ENCODE measurements at places on chromosomes 16 and 17.

GRCh38 chr17:48478224-48479013, 48.4 kb upstream of the SKAP1 start:
- H3K36me3 ChIP-seq: no peaks in the 10 kb centered on the region
- H3K4me1 ChIP-seq: no peaks in the 10 kb centered on the region
- no peak for DNase-seq
- peaks cover 8% of the 10 kb centered on the region for H3K27me3 ChIP-seq
- H3K4me3 ChIP-seq: no peak overlapping the region

DNA sequence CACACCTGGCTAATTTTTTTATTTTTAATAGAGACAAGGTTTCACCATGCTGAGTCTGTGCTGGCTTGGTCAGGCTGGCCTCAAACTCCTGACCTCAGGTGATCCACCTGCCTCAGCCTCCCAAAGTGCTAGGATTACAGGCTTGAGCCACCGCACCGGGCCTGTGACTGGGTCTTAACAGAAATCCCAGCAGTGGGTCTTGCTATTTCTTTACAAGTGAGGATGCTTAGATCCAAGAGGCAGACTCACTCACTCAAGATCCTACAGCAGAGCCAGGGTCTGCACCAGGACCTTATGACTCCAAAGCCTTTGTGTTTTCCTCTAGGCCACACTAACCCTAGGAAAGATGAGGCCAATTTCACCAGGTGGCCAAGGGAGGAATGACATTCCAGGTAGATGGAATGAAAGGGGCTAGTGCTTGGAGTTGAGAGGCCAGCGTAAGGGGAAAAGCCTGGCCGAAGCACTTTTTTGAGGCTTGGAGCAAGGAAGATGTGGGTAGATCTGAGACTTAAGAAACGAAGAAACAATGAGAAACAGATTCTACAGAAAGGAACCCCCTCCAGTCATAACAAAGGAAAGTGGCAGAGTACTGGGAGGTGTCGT, 5.7 kb upstream of the STAT5A start:
- peaks cover 11% of the 10 kb centered on the region for H3K27me3 ChIP-seq
- H3K4me1 ChIP-seq: peaks cover 11% of the 10 kb centered on the region
- no peak overlapping the region for H3K27ac ChIP-seq
- H3K36me3 ChIP-seq: no peaks in the 10 kb centered on the region
- H3K4me3 ChIP-seq: no peak overlapping the region

DNA sequence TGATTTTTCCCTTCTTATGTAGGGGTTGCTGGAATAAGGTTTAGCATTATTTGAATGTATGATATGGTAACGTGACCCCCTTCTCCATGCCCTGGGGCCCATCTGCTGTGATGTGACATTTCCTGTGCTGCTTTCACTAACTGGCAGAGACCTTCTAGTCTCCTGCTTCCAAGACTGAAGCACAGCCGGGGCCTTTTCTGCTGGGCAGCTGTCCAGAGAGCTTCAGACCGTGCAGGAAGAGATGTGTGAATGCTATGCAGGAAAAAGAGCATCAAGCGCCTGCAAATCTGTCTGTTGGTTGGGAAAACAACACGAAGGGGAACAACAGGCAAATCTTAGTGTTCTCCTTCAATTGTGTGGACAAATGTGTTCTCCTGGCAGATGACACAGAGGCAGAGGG, 128.5 kb downstream of the SPACA3 start:
- no peaks in the 10 kb centered on the region for H3K36me3 ChIP-seq
- H3K27me3 ChIP-seq: no peaks in the 10 kb centered on the region
- no peak overlapping the region for H3K4me3 ChIP-seq
- H3K27ac ChIP-seq: no peak overlapping the region

- H3K36me3 ChIP-seq: no peaks in the 10 kb centered on the region
- peaks cover under 1% of the 10 kb centered on the region for H3K4me1 ChIP-seq
- H3K27ac ChIP-seq: no peak overlapping the region
- H3K4me3 ChIP-seq: no peak overlapping the region
- DNase-seq: no peak
- no peaks in the 10 kb centered on the region for H3K27me3 ChIP-seq
These were observed 18.9 kb upstream of the MYH10 start for GRCh38 chr17:8649157-8650118.

GRCh38 chr16:47519996-47520679, 59.0 kb downstream of the PHKB start:
- DNase-seq: no peak
- no peak overlapping the region for H3K27ac ChIP-seq
- H3K4me3 ChIP-seq: no peak overlapping the region
- no peaks in the 10 kb centered on the region for H3K27me3 ChIP-seq
- no peaks in the 10 kb centered on the region for H3K4me1 ChIP-seq

DNA sequence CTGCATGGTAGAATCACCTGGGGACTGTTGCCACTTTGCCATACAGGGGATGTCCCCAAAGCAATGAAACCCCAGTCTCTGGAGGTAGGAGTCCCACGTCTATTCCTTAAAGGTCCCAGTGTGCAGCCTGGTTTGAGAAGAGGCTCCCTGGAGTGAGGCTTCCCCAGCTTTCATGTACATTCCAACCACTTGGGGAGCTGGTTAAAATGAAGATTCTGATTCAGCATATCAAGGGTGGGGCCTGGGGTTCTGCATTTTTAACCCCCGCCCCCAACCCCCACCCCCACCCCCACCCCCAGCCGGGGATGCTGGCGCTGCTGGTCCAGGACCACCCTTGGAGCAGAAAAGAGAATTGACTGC, 241.2 kb downstream of the FOXL1 start:
- no peaks in the 10 kb centered on the region for H3K27me3 ChIP-seq
- H3K4me1 ChIP-seq: no peaks in the 10 kb centered on the region
- peak; percentile 39 for DNase-seq
- no peak overlapping the region for H3K27ac ChIP-seq

DNA sequence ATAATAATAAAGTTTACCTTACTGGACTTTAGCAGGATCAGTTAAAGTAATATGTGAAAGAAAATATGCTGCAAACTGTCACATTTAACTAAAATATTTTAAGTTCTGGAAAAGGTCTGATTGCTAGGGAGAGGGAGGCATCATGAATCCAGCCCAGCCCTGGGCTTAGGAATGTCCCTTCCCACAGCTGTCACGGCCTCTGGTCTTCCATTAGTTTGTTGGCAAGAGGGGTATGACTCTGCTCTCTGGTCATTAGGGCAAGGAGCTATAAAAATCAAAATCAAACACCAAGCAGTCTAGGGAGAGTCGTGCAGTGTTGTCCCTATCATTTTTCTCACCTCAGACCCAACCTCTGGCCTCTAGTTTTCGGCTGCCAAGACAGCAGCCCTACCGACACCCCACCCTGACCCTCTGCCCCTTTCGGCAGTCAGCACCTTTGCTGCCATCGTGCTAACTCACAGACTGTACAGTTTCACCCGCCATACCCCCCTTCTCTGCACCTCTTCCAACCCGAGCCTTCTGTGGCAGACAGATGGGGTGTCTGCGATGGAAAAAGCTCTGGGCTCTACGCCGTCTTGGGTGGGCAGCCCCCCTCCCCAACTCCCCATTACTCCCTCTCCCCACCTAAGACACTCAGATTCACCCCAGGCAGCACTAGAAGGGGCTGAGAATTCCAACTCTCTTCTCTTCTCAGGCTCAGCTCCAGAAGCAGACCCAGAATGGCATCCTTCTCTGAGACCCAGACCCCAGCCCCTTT, 41.4 kb downstream of the NEUROD2 start:
- H3K36me3 ChIP-seq: no peaks in the 10 kb centered on the region
- H3K27me3 ChIP-seq: no peaks in the 10 kb centered on the region
- H3K4me3 ChIP-seq: no peak overlapping the region

DNA sequence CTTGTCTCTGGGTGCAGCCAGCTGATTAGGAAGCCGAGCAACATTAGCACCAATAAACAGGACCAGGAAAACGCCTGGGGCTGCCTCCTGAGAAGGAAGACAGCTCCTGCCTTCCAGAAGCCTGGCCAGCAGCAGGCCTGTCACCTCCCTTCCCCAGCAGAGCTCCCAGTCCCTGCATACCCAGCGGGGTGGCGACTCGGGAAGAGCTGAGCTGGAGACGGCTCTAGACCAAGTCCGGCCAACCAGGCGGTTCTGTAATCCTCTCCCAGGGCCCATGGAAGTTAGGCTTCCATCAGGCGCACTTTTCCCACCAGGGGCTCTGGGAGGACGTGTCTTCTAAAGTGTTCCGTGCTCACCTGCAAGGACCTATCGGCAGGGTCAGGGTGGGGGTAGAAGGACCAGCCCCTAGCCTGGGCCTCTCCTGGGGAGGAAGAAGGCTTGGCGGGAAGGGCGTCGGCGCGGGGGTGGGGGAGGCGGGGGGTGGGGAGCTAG, 12.0 kb upstream of the CLUH start:
- peaks cover 28% of the 10 kb centered on the region for H3K4me1 ChIP-seq
- H3K27me3 ChIP-seq: peaks cover 3% of the 10 kb centered on the region
- peak overlapping the region; percentile 57 for H3K4me3 ChIP-seq
- H3K36me3 ChIP-seq: no peaks in the 10 kb centered on the region

GRCh38 chr17:2462481-2462880, 49.2 kb downstream of the METTL16 start:
- DNase-seq: no peak
- peaks cover 22% of the 10 kb centered on the region for H3K36me3 ChIP-seq
- no peak overlapping the region for H3K27ac ChIP-seq

GRCh38 chr17:37608351-37609169, 658 bp downstream of the SYNRG start:
- H3K4me1 ChIP-seq: peaks cover 24% of the 10 kb centered on the region
- no peaks in the 10 kb centered on the region for H3K27me3 ChIP-seq
- 0 out of 2 replicates have a peak, but pooled peaks cover 4% of the 10 kb centered on the region for H3K36me3 ChIP-seq

- no peaks in the 10 kb centered on the region for H3K4me1 ChIP-seq
- no peaks in the 10 kb centered on the region for H3K27me3 ChIP-seq
- DNase-seq: no peak
- no peaks in the 10 kb centered on the region for H3K36me3 ChIP-seq
- H3K27ac ChIP-seq: no peak overlapping the region
These were observed 6.9 kb upstream of the SLC7A6 start for GRCh38 chr16:68257251-68257905.

- DNase-seq: no peak
- H3K4me3 ChIP-seq: no peak overlapping the region
- no peaks in the 10 kb centered on the region for H3K27me3 ChIP-seq
- H3K36me3 ChIP-seq: no peaks in the 10 kb centered on the region
These were observed 26.9 kb upstream of the ACSF3 start for GRCh38 chr16:89066721-89067120.

GRCh38 chr17:33038740-33039139, 47.1 kb downstream of the SPACA3 start:
- no peak overlapping the region for H3K27ac ChIP-seq
- no peaks in the 10 kb centered on the region for H3K36me3 ChIP-seq
- H3K4me3 ChIP-seq: no peak overlapping the region
- no peaks in the 10 kb centered on the region for H3K27me3 ChIP-seq
- H3K4me1 ChIP-seq: no peaks in the 10 kb centered on the region

DNA sequence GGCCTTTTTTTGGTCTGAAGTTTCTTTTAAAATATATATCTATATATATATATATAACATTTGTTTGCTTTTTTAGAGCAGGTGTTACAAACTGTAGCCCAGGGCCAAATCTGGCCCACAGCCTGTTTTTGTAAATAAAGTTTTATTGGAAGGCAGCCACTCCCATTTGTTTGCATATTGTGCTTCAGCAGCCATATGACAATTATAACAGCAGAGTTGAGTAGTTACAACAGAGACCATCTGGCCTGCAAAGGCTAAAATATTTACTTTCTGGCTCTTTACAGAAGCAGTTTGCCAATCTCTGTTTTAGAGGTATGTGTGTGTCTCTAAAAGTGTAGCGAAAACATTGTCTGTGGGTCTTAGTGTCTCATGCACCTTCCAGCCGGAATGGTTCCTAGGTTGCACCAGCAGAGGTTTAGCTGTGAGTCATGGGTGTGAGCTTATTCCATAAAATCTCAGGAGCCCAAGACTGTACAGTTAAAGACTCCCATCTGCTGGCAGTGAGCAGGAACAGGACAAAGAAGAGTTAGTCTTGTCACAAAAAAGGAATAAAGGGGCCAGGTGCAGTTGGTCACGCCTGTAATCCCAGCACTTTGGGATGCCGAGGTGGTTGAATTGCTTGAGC, 23.8 kb downstream of the LCMT1 start:
- no peak for DNase-seq
- no peaks in the 10 kb centered on the region for H3K4me1 ChIP-seq
- no peak overlapping the region for H3K27ac ChIP-seq
- peaks cover 15% of the 10 kb centered on the region for H3K36me3 ChIP-seq
- no peaks in the 10 kb centered on the region for H3K27me3 ChIP-seq
- H3K4me3 ChIP-seq: no peak overlapping the region

GRCh38 chr17:32943647-32944191, 15.8 kb downstream of the TMEM98 start:
- H3K27ac ChIP-seq: no peak overlapping the region
- H3K27me3 ChIP-seq: no peaks in the 10 kb centered on the region
- H3K4me1 ChIP-seq: peaks cover 3% of the 10 kb centered on the region

DNA sequence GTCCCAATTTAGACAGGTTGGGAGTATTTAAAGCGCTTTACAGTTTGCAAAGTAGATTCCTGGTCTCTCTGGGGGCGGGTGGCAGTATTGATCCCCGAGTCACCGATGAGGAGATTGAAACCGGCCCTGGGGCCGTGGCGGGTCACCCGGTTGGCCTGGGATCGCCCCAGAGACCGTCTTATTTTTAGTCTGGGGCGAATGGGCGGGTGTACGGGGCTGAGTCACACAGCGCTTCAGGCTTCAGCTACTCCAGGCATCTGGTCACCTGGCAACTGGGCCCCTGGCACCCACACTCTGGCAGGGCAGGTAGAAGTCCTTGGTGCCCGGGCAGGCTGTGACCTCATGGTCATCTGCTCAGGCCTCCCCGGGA, 669 bp downstream of the MIEF2 start:
- no peaks in the 10 kb centered on the region for H3K36me3 ChIP-seq
- H3K4me1 ChIP-seq: peaks cover 20% of the 10 kb centered on the region
- peak overlapping the region; percentile 94 for H3K27ac ChIP-seq
- no peaks in the 10 kb centered on the region for H3K27me3 ChIP-seq

DNA sequence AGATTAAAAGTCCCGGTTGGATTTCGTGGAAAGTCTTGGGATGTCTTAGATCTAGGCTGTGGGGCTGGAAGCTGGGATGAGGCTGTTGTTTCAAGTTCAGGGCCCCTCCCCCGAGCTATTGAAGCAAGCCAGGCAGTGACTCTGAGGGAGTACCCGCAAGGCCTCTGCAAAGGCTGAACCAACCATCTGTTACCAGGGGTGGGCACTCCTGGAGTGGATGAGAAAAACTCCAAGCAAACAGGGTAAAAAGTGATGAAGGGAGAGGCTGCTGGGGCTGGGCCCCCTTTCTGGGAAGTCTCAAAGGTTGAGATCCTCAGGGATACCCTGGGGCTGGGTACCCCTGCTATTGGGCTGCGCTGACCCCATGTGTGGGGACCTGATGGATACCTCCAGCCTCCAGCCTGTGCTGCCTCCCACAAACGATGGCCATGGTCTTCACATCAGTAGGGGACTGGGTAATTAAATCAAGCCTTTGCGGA, 82.4 kb upstream of the KIFC3 start:
- H3K4me3 ChIP-seq: peak overlapping the region; percentile 52
- peaks cover 22% of the 10 kb centered on the region for H3K27me3 ChIP-seq
- H3K4me1 ChIP-seq: peaks cover 21% of the 10 kb centered on the region
- no peak overlapping the region for H3K27ac ChIP-seq
- H3K36me3 ChIP-seq: no peaks in the 10 kb centered on the region

GRCh38 chr17:36117505-36118382, 14.1 kb downstream of the CCL4 start:
- DNase-seq: no peak
- no peaks in the 10 kb centered on the region for H3K36me3 ChIP-seq
- H3K4me3 ChIP-seq: no peak overlapping the region
- peaks cover 5% of the 10 kb centered on the region for H3K4me1 ChIP-seq
